ENCODE measurements at places on chromosomes 7 and 10.

GRCh38 chr10:104563548-104563947 lies 77.5 kb upstream of the SORCS3 start:
- DNase-seq = no peak

- DNase-seq = no peak
These were observed 37.9 kb downstream of the CRCP start for GRCh38 chr7:66152371-66153191.

DNA sequence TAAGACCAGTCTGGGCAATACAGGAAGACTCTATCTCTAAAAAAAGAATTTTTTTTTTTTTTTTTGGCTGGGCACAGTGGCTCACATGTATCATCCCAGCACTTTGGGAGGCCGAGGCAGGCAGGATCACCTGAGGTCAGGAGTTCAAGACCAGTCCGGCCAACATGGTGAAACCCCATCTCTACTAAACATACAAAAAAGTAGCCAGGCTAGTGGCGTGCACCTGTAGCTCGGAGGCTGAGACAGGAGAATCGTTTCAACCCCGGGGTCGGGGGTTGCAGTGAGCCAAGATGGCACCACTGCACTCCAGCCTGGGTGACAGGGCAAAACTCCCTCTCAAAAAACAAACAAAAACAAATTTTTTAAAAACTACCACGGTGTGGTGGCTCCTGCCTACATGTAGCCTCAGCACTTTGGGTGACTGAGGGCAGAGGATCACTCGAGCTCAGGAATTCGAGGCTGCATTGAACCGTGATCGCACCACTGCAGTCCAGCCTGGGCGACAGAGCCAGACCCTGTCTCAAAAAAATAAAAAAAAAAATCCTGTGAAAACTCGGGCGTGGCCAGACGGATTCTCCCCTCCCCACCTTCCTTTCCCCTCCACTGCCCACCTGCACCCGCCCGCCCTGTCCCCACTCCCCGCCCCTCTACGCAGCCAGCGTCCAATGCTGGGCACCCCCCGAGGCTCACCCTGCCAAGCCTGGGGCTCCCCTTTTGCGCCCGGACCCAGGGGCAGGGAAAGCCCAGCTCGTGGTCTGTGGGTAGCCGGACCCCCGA lies 745 bp upstream of the ORAI2 start:
- no peak for DNase-seq

GRCh38 chr7:137298464-137298794 lies 45.1 kb downstream of the PTN start:
- no peak for DNase-seq

- no peak for DNase-seq
These were observed 15.5 kb downstream of the WAPL start for GRCh38 chr10:86506062-86506461.

- DNase-seq = no peak
These were observed 144.6 kb upstream of the COL1A2 start for GRCh38 chr7:94250124-94250523.

- DNase-seq = no peak
These were observed 155.2 kb downstream of the MAGI2 start for GRCh38 chr7:79298145-79298760.

- DNase-seq = no peak
These were observed 7.5 kb upstream of the GGCT start for GRCh38 chr7:30511973-30512662.

GRCh38 chr7:108497082-108497725 lies 28.7 kb downstream of the PNPLA8 start:
- peak; percentile 38 for DNase-seq

DNA sequence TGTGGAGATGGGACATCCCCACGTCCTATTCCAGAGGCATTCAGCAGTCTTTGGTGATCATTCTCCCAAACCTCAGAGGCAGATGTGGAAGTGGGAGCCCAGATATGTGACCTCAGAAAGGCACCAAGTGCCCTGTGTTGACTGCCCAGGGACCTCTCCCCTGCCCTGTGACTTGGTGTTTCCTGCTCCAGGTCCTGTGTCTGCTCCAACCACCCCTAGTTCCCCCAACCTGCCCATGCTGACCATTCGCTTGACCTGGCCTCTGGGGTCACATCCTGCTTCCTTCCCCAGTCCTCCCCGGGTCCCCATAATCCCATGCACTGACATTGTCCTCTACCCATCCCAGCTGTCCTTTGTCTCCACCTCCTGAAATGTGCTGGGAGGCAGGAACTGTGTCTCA lies 7.6 kb downstream of the CYP26A1 start:
- DNase-seq = no peak

GRCh38 chr7:115008465-115009114 lies 86.7 kb downstream of the MDFIC start:
- DNase-seq = no peak

DNA sequence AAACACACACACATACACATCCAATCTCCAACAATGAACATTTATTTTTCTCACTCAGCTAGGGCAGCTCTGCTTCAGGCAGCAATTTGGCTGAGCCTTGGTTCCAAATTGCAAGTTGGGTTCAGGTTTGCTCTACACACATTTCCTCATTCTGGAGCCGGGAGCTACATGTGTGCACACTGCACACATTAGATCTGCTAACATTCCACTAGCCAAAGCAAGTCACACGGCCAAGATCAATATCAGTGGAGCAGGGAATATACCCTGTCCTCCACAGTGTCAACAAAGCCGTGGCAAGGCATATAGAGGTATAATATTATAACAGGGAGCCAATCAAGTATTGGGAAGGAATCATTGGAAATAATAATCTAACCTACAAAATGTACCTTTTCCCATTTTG lies 57.5 kb upstream of the PPP1R3C start:
- DNase-seq = no peak

- no peak for DNase-seq
These were observed 18.8 kb upstream of the CHST12 start for GRCh38 chr7:2384354-2385243.

DNA sequence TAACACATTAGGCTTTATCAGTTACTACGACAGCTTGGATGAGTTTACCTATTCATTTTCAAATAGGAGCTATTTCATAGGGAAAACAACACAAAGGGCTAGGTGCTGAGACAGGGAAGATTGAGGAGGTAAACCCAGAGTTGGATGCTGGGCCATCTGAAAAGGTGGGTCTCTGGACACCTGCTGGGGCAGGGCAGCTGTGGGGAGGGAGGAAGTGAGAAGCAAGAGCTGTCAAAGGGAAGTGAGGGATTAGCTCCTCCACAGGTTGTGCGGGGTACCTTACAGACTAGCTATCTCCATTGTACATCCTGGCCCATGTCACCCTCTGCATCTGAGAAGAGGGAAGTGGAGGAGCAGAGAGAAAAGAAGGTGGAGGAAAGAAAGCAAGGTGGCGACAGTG lies 48.9 kb downstream of the BLNK start:
- DNase-seq = no peak

DNA sequence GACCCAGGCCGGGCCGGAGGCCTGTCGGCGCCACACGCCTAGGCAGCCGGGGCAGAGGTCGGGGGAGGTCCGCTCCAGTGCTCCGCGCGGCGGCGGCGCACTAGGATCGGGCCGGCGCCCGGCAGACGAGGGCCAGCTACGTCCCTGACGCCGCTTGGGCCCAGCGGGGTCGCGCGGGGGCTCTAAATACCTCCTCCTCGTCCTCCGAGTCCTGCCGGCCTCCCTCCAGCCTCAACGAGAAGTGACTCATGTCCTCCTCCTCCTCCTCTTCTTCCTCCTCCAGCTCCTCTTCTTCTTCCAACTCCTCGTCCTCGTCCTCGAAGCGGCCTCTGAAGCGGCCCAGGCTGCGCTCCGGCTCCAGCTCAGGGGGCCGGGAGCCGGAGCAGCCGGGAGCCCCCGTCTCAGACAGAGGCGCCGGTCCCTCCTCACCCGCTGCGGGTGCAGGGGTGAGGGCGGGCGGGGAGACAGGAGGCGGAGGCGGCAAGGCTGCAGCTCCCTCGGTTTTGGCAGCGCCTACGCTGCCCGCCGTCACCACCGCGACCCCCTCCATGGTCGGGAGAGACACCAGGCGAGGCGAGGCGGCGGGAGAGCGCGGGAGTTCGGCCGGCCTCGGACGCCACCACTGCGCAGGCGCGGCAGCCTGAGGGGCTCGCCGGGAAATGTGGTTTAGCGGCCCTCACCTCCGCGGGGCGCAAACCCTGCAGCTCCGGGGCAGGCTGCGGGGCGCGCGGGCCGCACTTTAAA lies at the start of gene PCGF6:
Gene PCGF6, minus strand, starts transcription at position 624 of the 744 bp plus-strand sequence. Its CDS starts 74 bp downstream, at position 550.
- peak; percentile 62 for DNase-seq

- DNase-seq = no peak
These were observed 980 bp downstream of the TMEM26 start for GRCh38 chr10:61452151-61452651.

DNA sequence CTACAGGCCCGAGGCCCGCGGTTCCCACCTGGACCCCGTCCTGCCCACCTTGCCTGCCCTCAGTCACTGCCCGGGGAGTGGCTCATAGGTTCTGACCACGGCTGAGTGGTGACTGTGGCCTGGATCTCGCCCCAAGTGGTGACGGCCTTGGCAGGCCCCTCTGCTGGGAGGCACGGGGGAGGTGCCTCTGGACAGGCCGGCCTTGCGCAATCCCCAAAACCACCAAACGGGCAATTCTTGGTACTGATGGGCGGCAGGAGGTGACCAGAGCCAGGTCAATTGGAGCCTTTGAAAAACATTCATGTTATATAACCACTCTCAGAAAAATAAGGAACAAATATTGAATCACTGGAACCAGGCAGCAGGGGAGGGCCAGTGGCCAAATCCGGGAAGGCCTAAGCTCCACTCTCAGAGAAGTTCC lies 83.4 kb downstream of the PRKAG2 start:
- no peak for DNase-seq

- no peak for DNase-seq
These were observed 7.2 kb downstream of the WAC start for GRCh38 chr10:28540145-28540544.

DNA sequence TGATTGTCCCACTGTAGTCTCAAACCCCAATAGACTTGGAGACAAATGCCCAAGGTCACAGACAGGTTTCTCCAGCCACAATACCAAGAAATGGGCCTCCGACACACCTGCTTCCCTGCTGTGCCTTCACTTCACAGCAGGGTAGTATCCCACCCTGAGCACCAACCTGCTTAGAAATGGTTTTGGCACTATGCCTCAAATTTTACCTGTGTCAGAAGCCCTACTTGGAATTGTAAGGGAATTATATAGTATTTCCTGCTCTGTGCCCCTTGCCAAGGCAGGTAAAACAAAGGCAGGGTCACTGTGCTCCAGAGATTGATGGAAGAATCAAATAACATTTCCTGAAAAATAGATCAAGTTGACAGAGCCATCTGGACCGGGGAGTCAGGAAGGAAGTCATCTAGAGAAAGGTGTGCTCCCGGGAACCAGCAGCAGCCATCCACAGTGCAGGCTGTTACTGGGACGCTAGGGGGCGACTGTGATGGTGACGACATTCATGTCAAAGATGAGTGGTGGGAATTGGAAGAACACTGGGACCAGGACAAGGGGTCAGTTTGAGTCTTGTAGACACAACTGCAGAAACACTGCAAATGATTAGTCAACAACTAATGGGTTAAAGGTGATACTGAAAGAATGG lies 117.8 kb upstream of the AKR1E2 start:
- DNase-seq = no peak

DNA sequence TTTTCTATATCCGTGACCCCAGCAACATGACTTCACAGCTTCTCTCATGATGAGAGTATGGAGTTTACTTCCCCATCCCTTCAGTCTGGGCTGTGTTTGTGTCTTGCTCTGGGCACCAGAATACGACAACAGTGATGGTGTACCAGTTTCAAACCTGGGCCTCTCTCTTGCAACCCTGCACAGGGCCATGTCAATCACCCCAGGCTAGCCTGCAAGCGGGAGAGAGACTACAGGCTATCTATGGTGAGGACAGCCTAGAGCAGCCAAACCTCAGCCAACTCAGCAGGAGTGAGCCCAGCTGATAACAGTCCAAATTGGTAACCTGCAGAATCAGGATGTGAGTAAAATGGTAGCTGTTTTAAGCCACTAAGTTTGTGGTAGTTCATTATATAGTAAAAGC lies 235.8 kb downstream of the CHCHD3 start:
- DNase-seq = no peak

DNA sequence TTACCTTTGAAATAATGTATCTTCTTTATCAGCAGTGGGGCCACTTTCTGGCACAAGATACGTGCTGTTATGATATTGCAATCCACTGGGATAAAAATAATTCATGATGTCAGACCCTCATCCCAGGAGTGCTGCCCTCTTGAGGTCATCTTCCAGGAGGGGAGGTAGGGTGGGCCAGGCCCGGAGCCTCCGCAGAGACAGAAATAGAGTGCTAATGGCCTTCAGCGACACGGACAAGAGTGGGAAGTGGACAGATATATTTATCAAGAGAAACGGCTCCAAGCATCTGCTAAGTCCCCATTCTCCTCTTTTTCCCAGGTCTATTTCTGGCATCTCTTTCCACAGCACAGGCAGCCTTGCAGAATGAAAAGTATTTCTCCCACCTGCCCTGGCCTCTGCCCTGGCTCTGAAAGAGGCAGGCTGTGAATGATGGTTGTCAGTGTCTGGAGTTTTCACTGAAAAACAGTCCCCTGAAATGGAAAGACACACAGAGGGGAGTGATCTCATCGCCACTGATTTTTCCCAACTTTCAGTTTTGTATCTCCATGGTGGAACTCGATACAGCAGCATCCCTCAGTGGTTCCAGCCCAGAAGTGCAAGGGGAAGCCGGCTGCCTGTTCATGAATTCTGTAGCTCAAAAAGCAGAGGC lies 251.7 kb upstream of the MYO3A start:
- DNase-seq = no peak

GRCh38 chr10:88254091-88254490 lies 329.0 kb downstream of the RNLS start:
- DNase-seq = no peak

DNA sequence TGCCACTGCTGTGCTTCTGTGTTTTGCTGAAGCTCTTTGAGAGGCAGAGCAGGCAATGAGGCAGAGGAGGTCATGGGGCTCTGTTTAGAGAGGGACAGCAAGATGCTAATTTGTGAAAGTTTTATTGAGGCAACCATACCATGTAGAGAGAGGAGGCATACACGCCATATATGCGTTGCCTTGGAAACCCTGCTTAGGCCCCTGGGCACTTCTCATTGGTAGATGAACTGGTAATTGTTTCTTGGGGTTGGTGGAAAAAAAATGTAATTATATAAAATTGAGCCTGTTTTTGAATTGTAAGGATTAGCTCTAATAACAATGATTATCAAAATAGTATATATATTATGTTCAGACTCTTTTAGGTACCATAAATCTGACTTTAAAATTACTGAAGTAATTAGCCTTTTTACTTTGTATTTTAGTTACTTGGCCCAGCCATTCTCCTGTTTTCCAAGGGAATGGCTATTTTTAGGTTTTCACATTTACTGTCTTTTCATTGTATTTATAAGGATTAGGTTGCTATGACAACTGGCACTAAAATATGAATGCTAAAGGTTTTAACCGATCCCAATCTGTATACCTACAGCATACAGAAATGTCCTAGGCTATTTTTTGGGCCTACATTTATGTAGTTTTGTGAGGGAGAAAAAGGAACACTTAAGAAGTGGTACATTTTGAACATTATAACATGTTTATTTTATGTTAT lies 52.4 kb downstream of the BZW2 start:
- no peak for DNase-seq

- DNase-seq = no peak
These were observed 39.7 kb downstream of the MTPAP start for GRCh38 chr10:30309403-30309802.

- no peak for DNase-seq
These were observed 139.8 kb downstream of the ADARB2 start for GRCh38 chr10:1597370-1598146.

- DNase-seq = peak; percentile 43
These were observed 1.4 kb downstream of the TRA2A start for GRCh38 chr7:23530405-23530804.

GRCh38 chr10:48232717-48233447 lies 41.6 kb downstream of the FRMPD2 start:
- no peak for DNase-seq
